ENCODE measurements at places on chromosomes 1 and 21.

- no peak for DNase-seq
These were observed 5.4 kb downstream of the FOXO6 start for GRCh38 chr1:41366455-41367287.

DNA sequence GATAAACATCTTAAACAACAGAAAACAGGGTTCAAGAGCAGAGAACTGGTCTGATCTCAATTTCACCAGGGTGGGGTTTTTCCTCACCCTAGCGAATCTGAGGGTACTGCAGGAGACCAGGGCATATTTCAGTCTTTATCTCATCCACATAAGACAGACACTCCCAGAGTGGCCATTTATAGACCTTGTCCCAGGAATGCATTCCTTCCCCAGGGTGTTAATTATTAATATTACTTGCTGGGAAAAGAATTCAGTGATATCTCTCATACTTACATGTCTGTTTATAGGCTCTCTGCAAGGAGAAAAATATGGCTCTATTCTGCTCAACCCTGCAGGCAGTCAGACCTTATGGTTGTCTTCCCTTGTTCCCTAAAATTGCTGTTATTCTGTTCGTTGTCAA, 84.1 kb downstream of the LYPLAL1 start:
- DNase-seq = no peak

GRCh38 chr1:38173157-38173831, 126.7 kb upstream of the POU3F1 start:
- no peak for DNase-seq

DNA sequence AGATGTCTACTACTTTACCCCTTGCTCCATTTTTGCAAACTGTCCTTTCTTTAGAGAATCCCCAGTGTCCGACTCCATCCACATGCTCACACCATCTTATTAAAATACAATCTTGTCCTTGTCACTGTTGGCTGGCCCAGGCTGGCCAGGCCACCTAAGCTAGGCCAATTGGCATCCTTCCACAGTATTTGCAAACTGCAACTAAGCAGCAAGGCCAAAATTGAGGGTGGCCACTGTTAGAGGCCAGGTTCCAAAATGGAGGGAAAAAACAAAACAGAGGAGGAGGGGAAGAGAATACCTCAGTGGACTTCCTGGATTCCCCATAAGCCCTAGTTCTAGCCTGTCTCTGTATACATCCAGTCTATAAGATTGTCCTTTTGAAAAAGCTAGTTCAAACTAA, 4.3 kb downstream of the FAM89A start:
- no peak for DNase-seq

DNA sequence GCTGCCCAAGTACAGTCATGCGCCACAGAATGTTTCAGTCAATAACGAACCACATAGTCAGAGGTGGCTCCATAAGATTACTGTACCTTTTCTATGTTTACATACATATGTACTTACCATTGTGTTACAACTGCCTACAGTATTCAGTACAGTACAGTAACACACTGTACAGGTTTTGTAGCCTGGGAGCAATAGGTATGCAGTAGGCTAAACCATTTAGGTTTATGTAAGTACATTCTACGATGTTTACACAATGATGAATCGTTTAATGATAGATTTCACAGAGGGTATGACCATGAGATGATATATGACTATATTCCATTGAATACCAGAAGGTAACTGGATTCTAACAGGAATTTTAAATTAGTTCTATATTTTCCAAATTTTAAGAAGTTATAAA, 10.5 kb downstream of the YY1AP1 start:
- no peak for DNase-seq

DNA sequence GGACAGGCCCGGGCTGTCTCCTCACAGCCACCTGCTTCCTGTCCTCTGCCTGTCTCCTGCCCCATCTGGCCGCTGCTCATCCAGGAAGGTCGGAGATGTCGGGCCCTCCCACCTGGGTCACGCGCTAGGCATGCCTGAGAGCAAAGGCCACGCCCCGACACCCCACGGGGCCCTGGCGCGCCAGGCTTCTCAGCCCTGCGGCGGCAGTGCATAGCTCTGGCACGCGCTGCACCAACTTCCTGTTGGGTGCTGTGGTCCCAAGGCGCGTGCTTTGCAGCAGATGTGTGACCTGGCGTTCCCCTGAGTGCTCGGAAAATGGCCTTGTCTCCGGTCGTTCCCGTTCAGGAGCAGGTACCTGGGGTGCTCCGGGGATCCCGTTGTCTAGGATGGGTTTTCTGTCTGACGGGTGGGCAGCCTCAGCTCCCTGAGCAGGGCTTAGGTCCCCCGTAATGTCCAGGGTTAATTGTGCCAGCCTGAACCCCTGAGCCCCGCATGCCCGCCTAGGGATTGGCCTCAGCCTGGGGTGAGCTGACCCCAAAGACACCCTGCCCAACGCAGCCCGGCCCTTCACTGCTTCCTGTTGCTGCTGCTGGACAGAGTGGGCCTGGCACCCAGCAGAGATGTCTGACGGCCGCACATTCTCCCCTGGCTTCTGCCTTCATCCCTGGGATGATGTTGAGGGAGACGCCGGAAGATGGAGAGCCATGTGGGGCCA, 19.4 kb upstream of the KCNAB2 start:
- peak; percentile 94 for DNase-seq

DNA sequence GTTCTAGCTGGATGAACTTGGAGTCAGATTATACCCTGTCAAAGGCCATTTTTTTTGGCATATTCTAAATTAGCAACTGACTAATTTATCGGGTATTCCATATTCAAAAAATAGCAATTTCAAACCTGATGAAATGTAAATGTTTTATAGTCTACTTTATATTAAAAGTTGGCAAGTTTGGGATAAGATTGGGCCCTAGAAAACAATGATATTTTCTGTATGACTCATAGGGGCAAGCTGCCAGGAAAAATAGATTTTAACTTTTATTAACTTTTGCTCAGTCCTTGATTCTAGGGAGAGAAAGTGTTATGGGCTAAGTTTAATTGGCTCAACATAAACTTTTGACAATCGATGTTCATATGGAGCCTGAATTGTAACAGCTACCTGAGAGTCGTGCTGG, 576.9 kb upstream of the B3GALT2 start:
- DNase-seq = no peak

DNA sequence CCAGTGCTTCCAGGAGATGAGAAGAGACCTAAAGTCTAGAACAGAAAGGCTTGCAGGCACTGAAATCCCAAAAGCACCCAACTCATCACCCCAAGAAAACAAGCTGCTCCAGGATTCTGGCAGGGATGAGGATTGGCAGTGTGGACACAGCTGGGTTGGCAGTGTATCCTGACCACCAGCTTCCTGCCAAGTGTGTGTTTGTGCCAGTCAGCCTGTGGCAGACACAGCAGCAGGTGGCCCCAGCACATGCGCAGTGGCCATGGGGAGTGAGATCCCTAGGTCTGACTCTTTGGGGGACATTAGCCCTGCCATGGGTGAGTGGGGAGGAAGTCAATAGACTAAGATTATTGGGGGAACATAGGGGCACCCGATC, 8.7 kb upstream of the SNAPIN start:
- no peak for DNase-seq

DNA sequence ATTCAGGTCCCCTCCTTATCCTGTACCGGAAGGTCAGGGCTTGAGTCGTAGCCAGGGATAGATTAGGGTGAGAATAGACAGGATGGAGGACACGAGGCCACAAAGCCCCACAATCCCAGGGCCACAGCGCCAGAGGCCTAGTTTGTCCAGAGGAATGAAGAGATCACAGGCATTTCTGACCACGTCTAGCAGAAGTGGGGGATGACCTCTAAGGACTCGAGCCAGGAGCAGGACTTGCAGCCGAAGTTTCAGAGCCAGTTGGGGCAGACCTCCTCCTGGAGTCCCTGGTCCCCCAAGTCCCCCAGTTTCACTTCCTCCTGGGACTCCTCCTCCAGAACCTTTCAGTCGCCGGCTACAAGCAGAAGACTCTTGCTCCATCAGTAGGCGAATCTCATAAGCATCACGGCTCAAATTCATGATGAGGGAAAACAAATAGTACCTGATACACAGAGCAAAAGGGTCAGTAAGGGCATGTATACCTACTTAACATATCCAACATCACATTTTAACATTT, 2.3 kb upstream of the ITGA10 start:
- DNase-seq = no peak

DNA sequence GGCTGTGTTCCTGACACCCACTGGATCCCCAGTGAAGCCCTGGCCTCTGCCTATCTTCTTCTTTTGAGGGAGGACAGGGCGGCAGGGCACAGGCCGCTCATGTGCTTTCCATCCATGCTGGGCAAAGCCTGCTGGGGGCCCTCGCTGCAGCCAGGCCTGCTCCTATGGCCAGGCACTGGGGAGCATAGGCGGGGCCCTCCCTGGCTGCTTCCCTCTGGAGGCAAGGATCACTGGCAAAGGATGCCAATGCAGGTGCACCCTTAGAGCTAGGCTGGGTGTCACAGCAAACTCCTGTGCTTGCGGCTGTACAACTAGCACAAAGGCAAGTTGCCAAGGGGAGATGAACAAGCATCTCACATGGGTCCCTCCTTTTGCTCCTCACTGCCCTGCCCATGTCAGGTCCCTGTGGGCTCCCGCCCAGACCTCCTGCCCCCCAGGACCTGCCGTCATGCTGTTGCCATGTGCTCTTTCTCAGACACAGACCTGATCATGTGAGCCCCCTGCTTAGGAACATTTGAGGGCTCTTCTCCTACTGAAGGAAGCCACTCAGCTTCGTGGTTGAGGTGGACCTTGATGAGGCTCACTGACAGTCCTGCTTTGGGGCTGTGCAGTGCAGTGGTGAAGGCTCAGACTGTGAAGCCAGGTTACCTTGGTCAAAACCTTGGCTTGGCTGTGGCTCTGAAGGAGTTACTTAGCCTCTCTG, 393.6 kb downstream of the PTPRU start:
- no peak for DNase-seq

DNA sequence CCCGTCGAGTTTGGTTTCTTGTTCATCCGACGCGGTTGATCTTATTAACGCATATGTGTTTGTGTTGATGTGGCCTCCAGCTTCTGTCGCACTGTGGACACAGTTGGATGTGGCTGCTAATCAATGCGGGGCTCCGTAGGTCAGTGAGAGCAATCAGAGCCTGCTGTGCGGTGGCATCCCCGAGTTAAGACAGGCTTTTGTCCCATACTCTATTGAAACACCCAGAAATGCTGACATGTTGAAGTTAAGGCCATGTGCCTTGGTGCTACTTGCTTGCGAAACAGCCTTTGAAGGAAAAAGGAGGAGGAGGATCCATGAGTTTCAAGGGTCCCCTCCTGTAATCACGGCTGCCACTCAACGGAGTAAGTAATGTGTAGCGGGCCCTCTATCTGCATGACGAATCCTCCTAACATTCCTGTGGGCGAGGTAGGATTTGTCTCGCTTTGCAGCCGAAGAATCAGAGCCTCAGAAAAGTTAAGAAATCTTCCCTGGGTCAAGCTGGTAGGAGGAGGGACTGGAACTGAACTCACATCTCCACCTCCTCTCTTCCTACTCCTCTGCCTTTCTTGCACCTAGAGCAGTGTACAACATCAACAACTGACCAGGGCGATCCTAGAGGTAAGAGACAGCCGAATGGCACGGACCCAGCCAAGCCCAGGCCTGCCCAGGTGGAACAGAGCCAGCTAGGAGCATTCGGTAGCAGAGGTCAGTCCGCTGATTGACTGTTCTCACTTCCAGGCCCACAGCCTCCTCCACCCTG, 19.5 kb downstream of the PDE9A start:
- DNase-seq = no peak

- no peak for DNase-seq
These were observed 43.4 kb downstream of the AHDC1 start for GRCh38 chr1:27560268-27561123.

DNA sequence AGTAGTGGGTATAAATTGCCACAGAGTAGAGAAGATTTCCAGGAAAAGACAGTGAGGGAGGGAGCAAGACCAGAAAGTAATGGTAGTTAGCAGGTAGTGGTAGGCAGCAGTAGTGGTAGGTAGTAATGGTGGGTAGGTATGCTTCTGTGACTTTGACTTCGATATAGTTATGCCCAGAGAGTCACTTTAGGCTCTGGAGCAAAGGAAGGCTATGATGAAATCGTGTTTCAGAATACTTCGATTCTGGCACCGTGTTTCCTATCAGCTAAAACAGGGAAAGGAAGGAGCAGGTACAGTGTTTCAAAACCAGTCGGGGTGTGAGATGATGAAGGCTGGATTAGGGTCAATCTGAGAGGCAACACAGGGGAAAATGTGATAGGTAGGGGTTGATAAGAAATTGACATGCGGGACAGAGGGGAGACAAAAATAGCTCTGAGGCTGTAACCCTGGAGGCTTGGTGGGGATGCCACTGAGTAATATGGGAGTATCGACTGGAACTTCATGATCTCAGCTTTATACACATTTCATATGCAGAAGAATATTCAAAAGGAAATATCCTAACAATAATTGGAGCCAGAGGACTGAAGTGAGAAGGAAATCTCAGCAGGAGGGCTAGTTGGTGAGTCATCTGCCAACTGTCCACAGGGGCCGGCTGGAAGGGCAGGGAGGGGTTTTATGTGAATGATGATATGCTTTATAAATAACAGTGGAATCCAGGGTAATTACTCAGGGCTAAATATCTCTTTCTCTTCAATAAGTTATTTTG, 25.2 kb upstream of the TRIM45 start:
- no peak for DNase-seq

DNA sequence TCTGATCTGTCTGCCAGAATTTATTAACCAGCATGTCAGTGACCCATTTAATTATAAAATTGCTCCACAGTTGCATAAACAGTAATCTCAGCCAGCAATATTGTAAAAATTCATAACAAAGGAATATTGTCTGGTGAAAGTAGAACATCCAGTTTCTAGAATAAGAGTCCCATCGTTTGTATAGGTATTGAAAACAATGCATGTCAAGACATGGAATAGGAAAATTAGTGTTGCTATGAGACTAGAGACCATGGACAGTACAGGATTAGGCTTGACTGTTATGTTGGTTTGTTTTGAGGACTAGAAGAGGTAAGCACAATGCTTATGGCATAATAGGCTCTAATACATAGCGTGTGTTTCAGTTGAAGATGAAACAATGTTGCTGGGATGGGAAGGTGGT, 37.1 kb downstream of the ATF6 start:
- no peak for DNase-seq

- no peak for DNase-seq
These were observed 39.3 kb downstream of the TRIM62 start for GRCh38 chr1:33142483-33143064.

GRCh38 chr1:175388285-175388684, 195.7 kb upstream of the KIAA0040 start:
- DNase-seq = no peak

- DNase-seq = no peak
These were observed 142.2 kb upstream of the CACNA1E start for GRCh38 chr1:181341026-181341632.

GRCh38 chr21:44399151-44399954, 45.9 kb downstream of the TRPM2 start:
- no peak for DNase-seq

DNA sequence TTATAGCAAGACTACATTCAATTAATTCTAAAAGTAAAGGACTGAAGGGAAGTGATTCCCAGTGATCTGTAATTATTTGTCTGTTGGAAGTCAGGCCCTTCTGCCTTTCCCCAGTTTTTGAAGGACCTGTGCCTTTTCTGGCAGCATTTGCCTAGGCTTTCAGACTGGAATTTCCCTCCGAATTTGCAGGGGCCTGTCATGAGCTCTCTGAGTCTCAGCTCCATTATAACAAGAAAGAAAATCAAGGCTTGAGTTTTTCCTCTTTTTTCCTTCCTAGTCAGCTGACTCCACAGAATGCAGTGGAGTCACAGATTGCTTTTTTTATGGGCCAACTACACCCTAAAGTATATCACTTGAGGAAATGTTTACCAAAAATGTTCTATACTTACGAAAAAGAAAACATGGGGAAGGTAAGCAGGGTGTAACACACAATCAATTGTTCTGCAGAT, 1.1 kb downstream of the NR5A2 start:
- no peak for DNase-seq
